Esophagus mucosa (tissue), 1 donor: ENCODE measurements at places on chromosomes 6 and 20. TPM values are rescaled to one million over a fixed set of nuclear protein-coding genes. Genes with fewer than 3 reads are reported as not detected.

DNA sequence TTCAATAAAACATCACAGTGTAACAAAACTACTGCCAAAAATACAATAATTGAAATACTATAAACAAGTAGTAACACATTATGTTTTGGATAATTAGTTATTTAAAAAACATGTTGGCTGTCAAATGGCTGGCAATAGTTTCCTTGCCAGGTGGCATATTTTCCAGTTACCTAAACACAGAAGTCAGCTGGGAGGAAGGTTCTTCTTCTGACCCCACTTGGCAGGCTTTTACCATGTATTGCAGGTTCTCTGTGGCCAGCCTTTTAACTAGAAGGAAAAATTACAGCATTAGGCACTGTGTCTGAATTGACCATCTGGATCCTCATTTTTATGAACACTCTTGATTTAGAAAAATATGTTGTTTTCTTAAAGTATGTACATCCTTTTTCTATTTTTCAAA lies 131.4 kb downstream of the MMS22L start:
- no peak for ATAC-seq

GRCh38 chr6:131909408-131910218 lies 41.6 kb downstream of the CCN2 start:
- ATAC-seq, result peak; percentile 77

- ATAC-seq, result no peak
Observed at GRCh38 chr20:49030954-49031619, 15.0 kb upstream of the CSE1L start.

- ATAC-seq, result no peak
Observed at GRCh38 chr20:53524589-53525312, 68.9 kb downstream of the ZNF217 start.

DNA sequence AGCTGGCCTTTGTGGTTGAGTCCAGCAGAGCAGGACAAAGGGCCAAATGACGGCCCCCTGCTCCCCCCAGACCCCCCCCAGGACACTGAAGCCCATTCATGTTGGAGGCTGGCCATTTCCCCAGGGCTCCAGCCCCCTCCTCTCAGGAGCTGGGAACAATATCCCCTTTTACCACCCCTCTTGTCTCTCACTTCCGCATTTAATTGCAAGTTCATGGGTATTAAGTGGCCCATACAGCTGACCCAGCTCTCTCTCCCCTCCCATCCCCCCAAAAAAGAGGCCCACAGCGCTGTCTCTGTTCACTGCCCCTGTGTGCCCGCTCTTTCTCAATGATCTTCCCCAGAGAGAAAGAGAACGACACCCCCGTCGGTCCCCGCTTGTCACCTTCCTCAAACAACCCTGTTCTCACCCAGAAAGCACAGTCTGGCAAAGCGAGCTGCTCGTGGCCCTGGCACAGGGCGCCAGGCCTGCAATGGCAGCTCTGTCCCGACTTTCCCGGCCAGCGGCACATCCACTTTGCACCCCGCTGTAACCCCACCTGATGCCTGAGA lies 30.4 kb downstream of the PREX1 start:
- ATAC-seq, result no peak

GRCh38 chr20:44720997-44721784 lies 6.0 kb downstream of the CCN5 start:
- ATAC-seq, result no peak

DNA sequence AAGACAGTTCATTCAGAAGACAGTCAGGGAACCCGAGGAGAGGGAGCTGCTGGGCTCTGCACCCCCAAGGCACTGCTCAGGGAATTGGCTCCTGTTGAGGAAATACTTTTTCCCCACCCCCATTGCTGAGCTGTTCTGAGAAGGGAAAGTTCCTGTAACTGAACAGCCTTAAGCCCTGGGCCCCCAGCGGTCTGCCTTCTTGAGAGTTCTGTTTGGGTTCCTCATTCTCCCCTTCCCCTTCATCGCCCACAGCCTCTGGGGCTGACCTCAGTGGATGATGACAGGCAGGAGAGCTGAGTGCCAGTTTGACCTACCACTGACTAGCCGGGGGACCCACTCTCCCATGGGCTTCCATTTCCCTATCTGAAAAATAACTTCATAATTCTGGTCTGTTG lies 10.7 kb downstream of the HCK start:
- peak; percentile 37 for ATAC-seq

DNA sequence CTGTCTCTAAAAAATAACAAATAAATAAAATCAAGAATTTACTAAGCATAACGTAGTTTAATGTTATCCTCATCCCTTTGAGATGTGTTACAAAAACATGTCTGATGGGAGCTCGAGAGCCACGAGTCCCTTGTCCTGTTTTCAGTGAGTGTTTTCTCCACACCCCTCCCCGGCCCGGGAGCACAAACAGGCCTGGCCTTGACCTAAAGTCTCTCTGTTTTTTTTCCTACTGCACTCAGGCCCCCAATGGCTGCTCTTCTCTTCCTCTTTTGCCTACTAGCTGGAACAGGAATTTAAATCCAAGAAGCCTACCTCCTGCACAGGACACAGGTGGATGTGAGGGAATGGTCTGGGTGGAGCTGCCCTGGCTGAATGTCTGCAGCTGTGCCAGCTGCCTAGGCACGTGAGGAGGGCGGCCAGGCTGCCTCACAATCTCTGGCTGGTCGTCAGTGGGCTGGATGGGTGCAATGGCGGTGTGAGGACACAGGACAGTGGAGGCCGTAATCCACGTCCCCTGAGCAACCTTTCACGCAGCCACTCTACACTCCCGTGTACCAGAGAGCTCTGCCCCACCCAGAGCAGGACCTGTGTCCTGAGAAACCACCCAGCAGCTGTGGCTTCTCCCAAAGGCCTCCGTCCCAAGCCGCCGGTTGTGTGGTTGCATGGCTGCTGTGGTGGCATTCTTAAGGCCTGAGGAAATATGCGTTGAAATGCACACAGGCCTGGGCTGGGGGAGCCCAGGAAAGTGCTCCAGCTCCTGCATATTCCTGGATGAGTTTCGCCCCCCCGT lies 117.5 kb downstream of the FAM120B start:
- ATAC-seq, result no peak

GRCh38 chr6:89583559-89583958 lies 55.0 kb downstream of the LYRM2 start:
- ATAC-seq, result no peak

KCNK5 gene
- 5.1 TPM for total RNA-seq

GTSF1L gene
- total RNA-seq, result not detected

KIAA1755 gene
- total RNA-seq, result 0.32 TPM

SNX9 gene
- 19.3 TPM for total RNA-seq
